Astrocyte (in vitro differentiated cells and primary cell): ENCODE measurements at places on chromosomes 7 and 10. TPM values are rescaled to one million over a fixed set of nuclear protein-coding genes. Genes with fewer than 3 reads are reported as not detected.

- no peaks in the 10 kb centered on the region for H3K4me1 ChIP-seq
- H3K4me3 ChIP-seq: no peak overlapping the region
- no peak overlapping the region for H3K27ac ChIP-seq
- DNase-seq: no peak
Observed at GRCh38 chr7:101838837-101839483, 21.5 kb downstream of the CUX1 start.

GRCh38 chr7:80379034-80379982 is 132.6 kb downstream of the GNAT3 start:
- H3K4me3 ChIP-seq: no peak overlapping the region
- peak overlapping the region; percentile 46 for H3K27ac ChIP-seq
- H3K4me1 ChIP-seq: peaks cover 9% of the 10 kb centered on the region

GRCh38 chr7:37310327-37311080 is 138.2 kb downstream of the ELMO1 start:
- H3K27ac ChIP-seq: no peak overlapping the region
- H3K4me1 ChIP-seq: no peaks in the 10 kb centered on the region
- H3K36me3 ChIP-seq: no peaks in the 10 kb centered on the region
- DNase-seq: no peak
- no peak overlapping the region for H3K4me3 ChIP-seq
- H3K27me3 ChIP-seq: no peaks in the 10 kb centered on the region

GRCh38 chr10:132960071-132960472 is 17.7 kb upstream of the CFAP46 start:
- H3K4me1 ChIP-seq: peaks cover 12% of the 10 kb centered on the region
- H3K36me3 ChIP-seq: no peaks in the 10 kb centered on the region
- no peaks in the 10 kb centered on the region for H3K27me3 ChIP-seq
- no peak overlapping the region for H3K4me3 ChIP-seq
- no peak for DNase-seq

DNA sequence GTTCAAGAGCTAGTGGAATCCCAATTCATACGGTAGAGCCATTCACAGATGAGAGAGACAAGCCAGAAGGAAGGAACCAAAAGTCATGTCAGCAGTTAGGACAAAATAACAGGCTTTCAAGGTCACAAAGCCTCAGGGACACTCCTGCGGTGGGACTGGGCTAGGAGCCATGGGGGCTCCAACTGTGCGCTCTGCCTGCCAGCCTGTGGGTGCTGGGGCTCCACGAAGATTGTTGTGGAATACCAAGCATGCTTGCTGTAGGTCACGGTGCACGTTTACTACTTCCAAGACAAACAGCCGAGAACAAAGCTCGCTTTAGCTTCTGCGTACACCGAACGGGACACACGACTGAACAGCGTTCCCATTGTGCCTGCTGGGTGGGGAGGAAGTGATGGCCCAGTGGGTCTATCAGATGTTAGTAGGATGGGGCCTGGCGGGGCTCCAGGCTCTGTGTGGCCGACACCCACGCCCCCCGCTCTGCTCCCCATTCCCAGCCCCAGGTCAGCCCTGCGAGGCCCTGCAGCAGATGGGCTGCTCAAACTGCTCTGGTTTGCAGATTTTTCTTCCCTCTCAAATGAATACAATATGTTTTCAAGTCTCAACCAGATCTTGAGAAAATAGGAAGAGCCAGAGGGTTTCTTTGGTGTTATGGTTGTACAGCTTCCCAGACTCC is 158.9 kb downstream of the EGFR start:
- H3K4me3 ChIP-seq: no peak overlapping the region
- DNase-seq: peak; percentile 53
- H3K27ac ChIP-seq: peak overlapping the region; percentile 79
- no peaks in the 10 kb centered on the region for H3K27me3 ChIP-seq
- peaks cover 45% of the 10 kb centered on the region for H3K36me3 ChIP-seq
- H3K4me1 ChIP-seq: peaks cover 17% of the 10 kb centered on the region

DNA sequence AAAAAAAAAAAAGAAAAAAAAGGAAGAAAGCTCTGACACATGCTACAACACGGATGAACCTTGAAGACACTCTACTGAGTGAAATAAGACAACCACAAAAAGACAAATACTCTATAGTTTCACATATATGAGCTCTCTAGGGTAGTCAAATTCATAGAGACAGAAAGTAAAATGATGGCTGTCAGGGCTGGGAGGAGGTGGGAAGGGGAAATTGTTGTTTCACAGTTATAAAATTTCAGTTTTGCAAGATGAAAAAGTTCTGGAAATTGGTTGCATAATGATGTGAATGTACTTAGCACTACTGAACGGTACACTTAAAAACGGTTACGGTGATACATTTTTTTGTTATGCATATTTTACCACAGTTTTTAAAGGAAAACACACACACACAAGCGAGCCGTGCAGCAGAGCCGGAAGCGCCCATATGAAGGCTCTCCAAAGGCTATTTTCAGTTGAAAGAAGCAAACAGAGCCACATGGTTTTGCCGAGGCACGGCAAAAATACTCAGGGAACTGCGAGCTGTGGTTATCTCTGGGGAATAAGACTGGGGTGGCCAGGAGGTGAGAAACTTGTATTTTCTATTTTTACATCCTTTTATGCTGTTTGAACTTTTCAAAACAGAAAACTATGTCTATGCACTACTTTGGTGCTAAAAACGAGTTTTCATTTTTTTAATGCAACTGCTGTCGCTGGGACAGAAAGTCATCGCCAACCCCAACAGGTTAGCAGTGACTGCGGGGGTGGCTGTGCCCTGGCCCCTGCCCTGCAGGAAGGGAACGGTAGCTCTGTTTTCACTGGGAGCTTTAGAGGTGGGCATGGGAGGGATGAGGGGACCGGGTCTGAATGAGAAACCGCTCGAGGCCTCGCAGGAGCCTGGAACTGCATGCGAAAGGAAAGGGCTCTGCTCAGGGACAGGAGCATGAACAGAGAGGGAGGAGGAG is 132.9 kb downstream of the OAT start:
- no peaks in the 10 kb centered on the region for H3K27me3 ChIP-seq
- peaks cover 5% of the 10 kb centered on the region for H3K4me1 ChIP-seq
- no peaks in the 10 kb centered on the region for H3K36me3 ChIP-seq
- no peak overlapping the region for H3K4me3 ChIP-seq
- no peak for DNase-seq

DNA sequence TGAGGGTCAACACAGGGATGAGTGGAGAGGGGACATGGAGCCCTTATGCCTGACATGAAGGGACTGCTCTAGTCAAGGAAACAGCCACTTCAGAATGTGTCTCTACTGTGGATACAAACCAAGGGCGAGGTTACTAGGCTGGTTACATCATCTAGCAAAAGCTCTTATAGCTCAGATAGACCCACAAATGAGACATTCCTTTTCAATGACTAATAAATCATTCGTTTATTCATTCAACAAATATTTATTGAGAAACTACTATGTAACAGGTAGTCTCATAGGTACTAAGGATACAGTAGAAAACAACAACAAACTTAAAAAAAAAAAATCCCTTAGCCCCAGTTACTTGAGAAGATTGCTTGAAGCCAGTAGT is 219.5 kb downstream of the KIAA1217 start:
- no peak overlapping the region for H3K4me3 ChIP-seq
- peaks cover 12% of the 10 kb centered on the region for H3K4me1 ChIP-seq
- H3K27me3 ChIP-seq: no peaks in the 10 kb centered on the region
- H3K27ac ChIP-seq: peak overlapping the region; percentile 41

- no peak for DNase-seq
- no peaks in the 10 kb centered on the region for H3K27me3 ChIP-seq
- no peaks in the 10 kb centered on the region for H3K4me1 ChIP-seq
- H3K36me3 ChIP-seq: no peaks in the 10 kb centered on the region
- H3K4me3 ChIP-seq: no peak overlapping the region
Observed at GRCh38 chr10:10967581-10968256, 50.0 kb upstream of the CELF2 start.

DNA sequence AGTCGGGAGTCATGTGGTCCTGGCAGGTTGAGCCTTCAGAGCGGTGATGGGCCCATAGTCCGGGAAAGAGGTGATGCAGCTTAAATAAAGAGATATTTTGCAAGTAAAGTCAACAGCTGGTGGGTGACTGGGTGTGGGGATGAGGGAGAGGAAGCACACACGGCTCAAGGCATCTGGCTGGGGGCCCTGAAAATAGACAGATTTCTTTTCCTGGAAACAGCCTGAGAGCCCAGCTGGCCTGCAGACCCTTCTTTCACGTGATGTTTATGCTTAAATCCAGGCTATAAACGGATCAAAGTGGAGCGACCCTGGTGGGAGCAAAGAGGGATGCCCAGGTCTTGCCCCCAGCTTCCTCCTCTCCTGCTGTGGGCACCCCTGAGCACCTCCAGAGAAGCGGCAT is 149.1 kb downstream of the TEX36 start:
- H3K4me1 ChIP-seq: no peaks in the 10 kb centered on the region
- no peak for DNase-seq
- H3K36me3 ChIP-seq: no peaks in the 10 kb centered on the region

DNA sequence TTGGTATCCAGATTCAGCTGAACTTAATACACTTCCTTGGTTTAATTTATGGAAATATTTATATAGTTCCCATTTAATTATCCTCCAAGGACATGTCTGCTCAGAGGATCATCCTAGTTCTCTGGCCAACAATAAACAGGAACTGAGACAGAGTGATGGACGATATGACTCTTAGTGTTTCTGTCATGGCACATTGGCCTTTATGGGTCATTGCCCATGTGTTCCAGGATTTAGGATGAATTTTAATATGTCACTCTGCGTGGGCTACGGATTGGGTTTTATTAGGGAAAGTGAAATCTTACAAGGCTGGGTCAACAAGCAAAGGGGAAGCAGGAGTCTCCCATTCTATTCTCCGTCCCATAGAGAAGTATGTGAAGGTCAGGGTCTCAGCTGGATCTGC is 18.8 kb upstream of the TNPO3 start:
- H3K4me1 ChIP-seq: no peaks in the 10 kb centered on the region
- H3K27me3 ChIP-seq: peaks cover 4% of the 10 kb centered on the region
- H3K4me3 ChIP-seq: no peak overlapping the region
- H3K27ac ChIP-seq: no peak overlapping the region

- H3K4me1 ChIP-seq: no peaks in the 10 kb centered on the region
- no peak for DNase-seq
- H3K27me3 ChIP-seq: no peaks in the 10 kb centered on the region
- H3K36me3 ChIP-seq: no peaks in the 10 kb centered on the region
- H3K4me3 ChIP-seq: no peak overlapping the region
Observed at GRCh38 chr10:1273372-1274105, 217.4 kb downstream of the WDR37 start.

DNA sequence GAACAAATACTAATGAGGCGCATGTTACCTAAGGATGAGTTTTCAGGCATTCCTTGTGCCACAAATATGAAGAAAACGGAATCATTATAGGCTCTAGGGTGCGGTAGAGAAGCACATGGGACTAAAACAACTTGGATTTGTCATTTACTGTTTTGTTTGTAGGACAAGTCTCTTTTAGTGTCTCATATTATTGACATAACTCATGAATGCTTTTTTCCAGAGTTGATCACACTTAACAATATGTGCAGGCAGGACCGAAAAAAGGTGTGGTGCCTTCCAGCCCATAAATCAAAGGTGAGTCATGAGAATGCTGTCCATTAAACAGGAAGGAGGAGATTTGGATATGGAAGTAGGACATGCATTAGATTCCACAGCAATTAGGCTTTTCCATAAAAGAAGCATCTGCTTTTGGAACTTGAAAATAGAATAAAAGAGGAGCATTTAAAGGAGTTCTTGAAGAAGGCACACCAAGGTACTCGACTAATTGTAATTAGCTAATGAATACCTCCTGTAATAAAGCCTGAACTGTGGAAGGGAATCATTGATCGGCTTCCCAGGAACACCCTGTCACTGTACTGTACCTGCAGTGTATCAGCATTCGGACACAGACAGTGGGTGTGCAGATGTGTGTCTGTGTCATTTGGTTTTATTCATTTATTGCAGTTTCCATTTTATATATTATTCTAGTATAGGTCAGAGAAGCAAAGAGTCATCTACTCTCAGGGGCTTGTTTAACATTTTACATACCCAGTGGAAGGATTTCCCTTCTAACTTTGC is 119.7 kb upstream of the KLF14 start:
- H3K4me3 ChIP-seq: no peak overlapping the region
- H3K36me3 ChIP-seq: peaks cover 23% of the 10 kb centered on the region
- no peaks in the 10 kb centered on the region for H3K27me3 ChIP-seq
- DNase-seq: peak; percentile 69
- H3K27ac ChIP-seq: no peak overlapping the region

GRCh38 chr10:101726115-101726387 is 31.1 kb upstream of the FBXW4 start:
- H3K4me3 ChIP-seq: no peak overlapping the region
- peaks cover 16% of the 10 kb centered on the region for H3K27me3 ChIP-seq
- H3K4me1 ChIP-seq: no peaks in the 10 kb centered on the region
- DNase-seq: no peak

GRCh38 chr10:62380016-62380415 is 5.8 kb downstream of the ZNF365 start:
- DNase-seq: peak; percentile 85
- H3K4me1 ChIP-seq: peaks cover 24% of the 10 kb centered on the region
- no peaks in the 10 kb centered on the region for H3K36me3 ChIP-seq
- H3K27ac ChIP-seq: no peak overlapping the region
- H3K4me3 ChIP-seq: no peak overlapping the region
- H3K27me3 ChIP-seq: no peaks in the 10 kb centered on the region

Gene MMP21
- total RNA-seq: not detected in 2 replicates

Gene CALML3
- not detected in 2 replicates for total RNA-seq

Gene TAF3
- 8.4 and 10.2 TPM in 2 replicates for total RNA-seq

Gene NCF1
- not detected in 2 replicates for total RNA-seq

Gene UBTD1
- total RNA-seq: 73.1 and 81.9 TPM in 2 replicates

Gene CALCR
- 5.4 and 5.7 TPM in 2 replicates for total RNA-seq

Gene SRI
- 132 and 139 TPM in 2 replicates for total RNA-seq
